Frontal cortex (tissue), 4 donors: ENCODE measurements at places on chromosomes 3 and 15. TPM values are rescaled to one million over a fixed set of nuclear protein-coding genes. Genes with fewer than 3 reads are reported as not detected.
A peak's percentile ranks its signal among the peaks of the same experiment; 100 is the strongest.

FBXO40 gene
- total RNA-seq: not detected

USF3 gene
- 13.5 TPM for total RNA-seq

TLR9 gene
- total RNA-seq: not detected

GOLGA8T gene
- total RNA-seq: not detected

DNA sequence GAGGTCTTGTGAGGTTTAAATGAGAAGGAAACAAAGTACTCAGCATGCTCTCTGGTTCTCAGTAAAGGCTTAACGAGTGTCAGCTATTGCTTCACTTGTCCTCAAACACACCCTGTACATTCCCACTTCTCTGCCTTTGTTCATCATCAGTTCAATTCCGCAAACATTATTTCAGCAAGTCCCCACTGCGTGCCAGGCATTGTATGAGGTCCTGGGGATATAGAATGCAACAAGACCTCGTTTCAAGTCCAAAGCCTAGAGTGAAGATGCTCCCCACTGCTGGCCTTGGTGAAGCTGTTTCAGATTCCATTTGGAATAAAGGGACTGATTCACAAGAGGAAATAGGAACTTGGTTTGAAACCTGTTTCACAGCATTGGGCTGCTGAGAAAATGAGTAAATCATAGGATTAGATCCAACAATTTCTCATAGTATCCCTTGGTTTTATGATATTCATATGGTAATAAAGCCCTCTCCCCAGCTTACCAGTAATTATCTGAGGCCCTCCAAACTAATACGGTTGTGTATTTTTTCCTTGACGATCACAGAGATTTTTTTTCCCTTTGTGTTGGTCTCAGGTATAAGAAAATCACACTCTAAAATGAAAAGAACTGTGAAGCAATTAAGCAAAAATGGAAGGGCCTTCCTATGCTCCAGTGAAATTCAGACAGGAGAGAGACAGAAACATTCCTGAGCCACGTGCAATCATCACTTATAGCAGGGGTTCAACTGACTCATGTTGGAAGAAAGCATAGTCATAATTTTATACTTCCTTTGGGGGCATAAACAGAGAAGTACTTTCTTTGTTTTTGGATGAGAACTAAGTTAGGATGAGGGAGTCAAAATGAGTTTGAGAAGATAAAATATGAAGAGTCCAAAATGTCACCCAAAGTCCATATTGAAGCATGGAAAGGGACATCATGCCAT is 258.6 kb downstream of the RORA start:
- no peak for DNase-seq

DNA sequence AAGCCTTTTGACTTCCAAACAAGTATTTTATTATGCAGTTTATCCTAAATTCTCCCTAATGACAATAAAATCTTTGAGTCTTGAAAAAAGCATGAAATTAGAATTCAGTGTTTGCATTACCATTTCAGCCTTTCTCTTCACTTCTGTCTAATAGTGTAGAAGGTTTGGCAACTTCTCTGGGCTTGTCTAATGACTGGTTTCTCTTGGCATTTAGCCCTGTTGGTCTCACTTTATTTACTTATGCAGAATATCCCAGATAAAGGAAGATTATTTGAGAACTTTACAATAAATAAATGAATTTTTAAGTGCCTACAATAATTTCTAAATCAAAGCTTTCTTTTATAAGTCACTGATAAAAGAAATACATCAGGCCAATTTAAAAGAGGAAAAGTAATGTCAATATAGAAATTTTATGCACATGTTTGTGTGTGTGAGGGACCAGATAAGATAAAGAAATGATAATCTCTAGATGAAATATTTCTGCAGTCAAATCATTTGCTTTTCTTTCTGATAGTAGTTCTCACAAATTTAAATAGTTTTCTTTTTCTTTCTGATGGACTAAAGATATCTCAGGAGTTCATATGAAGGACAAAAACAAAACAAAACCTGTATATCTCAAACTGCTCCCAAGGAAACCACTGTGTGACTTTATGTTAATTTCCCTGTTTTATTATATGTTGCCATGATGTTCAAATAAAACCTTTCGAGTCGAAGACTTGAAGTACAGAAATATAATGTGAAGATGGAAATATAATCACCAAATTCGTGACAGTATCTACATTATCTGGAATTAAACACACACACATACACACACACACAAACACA is 533.1 kb upstream of the CBLB start:
- no peak for DNase-seq

- DNase-seq: peak; percentile 76
Observed at GRCh38 chr15:91022075-91022831, at the start of gene VPS33B. VPS33B (minus strand) TSS chr15:91022594; CDS start chr15:91022249, 345 bp downstream.

- DNase-seq: no peak
Observed at GRCh38 chr3:131454501-131454900, 48.3 kb downstream of the MRPL3 start.
